GM06990 (cell line): ENCODE measurements at places on chromosomes 11 and 22.

DNA sequence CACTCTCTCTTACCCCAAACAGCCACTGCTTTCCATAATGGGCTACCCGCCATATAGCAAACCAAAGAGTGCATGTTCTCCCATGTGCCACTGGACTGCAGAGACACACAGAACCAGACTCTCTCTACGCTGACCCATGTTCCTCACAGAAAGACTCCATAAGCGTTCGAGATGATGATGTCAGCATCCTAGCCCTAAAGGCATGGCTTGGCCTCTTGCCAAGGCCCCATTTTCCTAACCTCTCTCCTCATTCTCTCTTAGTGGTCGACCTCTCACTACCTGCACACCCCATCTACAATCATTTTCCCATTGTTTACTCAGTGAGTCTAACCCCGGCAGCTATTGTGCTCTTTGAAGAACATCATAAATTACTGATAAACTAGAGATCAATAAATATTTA lies 4.9 kb downstream of the NDUFC2 start:
- DNase-seq, result no peak

DNA sequence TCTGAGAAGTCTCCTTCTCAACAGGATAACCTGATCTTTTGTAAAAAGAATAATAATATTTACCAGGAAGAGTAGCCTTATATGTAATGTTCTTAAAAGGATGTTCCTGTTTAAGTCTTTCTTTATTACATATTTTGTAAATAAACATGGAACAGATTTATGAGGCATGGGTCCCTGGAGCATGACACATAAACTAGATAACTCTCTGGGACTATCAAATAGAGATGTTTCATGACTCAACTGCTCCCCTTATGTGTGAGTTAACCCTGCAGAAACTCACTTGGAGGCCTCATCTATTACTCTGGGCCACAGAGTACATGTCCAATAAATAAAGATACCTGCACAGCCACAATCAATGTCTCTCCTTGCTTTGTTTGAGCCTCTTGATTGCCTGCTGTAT lies 64.6 kb downstream of the GDPD4 start:
- no peak for DNase-seq

DNA sequence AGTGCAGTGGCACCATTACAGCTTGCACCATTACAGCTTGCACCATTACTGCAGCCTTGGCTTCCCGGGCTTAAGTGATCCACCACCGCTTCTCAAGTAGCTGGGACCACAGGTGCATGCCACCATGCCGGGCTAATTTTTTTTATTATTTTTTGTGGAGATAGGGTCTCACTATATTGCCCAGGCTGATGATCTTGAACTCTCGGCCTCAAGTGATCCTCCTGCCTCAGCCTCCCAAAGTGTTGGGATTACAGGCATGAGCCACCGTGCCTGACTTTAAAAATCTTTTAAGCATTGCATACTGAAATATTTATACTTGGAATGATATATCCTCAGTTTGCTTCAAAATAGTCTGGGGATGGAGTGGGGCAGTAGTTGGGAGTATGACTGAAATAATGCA lies 10.4 kb downstream of the PAFAH1B2 start:
- no peak for DNase-seq

- DNase-seq, result no peak
These were observed 9.9 kb upstream of the TMPRSS5 start for GRCh38 chr11:113715882-113716625.

GRCh38 chr22:46406349-46406748 lies 70.8 kb downstream of the TRMU start:
- no peak for DNase-seq

- no peak for DNase-seq
These were observed 18.9 kb upstream of the PPP6R3 start for GRCh38 chr11:68441466-68442230.

DNA sequence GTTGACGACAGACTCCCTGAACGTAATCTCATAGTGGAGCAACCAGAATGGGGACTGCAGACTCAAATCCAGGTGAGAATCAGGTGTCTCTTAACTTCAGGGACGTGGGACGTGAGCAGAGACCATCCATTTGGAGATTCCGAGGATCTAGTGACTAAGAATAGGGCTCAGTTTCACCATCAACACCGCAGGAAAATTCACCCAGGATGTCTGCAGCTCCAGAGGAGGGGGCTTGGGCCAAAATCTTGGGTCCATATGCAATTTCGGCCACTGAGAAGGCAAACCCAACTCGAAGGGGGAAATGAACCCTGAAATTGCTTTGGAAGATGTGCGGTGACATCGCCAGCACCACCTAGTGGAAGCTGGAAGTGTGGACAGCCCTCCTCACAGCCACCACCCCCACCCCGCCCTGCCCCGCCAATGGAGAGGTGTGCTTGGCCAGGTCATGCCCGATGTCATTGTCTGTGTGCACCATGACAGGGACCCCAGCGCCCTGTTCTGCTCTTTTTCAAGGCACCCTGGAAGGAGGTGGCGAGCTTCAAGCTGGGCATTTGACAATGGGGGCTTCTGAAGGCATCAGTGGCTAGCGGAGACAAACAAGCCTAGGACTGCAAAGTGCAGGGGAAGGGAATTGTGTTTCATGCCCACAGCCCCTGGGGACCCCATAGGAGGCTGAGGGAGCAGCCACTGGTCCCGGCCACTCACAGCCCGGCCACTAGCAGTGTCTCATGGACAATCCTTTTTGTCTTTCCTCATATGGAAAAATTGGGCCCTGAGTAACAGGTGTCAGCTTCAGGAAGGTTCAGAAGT lies 24.8 kb downstream of the APOL1 start:
- peak; percentile 73 for DNase-seq

DNA sequence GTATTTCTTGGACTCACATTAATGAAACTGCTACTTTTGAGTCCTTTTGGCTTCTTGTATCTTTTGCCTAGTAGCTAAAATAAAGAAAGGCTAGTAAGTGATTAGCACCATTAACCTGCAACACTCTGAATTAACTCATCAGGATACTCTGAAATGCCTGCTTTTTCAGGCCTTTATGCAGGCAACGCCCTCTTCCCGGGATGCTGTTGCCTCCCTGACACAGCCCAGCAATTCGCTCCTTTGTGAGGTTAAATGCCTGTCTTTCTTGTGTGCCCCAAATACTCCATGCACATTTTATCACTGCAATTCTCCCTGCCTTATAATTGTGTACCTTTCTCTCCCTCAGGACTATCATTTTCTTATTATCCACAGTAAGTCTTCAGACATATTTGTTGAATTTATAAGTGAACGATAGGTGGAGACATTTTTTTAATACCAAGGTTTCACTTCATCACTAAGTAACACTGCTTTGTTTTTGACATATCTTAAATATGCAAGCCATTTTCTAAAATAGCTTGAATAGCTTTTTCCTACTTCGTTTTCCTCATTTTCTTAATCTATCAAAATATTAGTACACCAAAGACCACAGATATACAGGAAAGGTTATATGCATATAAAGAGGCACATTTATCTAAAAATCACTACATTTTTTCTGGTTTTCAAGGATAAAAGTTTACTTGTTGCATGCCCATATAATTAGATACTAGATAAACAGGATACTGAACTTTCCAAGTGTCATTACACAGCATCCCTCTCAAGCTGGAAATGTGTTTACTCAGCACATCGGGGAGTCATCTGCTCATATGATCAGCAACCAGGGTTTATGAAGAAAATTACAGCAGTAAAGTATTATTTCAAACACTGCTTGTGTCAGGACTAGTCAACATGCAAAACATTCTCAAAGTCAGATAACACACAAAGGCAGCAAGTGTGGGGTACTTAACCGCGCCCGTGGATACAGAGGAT lies 48.5 kb upstream of the DDI1 start:
- no peak for DNase-seq

GRCh38 chr11:113270080-113270479 lies 44.3 kb upstream of the TTC12 start:
- DNase-seq, result no peak

DNA sequence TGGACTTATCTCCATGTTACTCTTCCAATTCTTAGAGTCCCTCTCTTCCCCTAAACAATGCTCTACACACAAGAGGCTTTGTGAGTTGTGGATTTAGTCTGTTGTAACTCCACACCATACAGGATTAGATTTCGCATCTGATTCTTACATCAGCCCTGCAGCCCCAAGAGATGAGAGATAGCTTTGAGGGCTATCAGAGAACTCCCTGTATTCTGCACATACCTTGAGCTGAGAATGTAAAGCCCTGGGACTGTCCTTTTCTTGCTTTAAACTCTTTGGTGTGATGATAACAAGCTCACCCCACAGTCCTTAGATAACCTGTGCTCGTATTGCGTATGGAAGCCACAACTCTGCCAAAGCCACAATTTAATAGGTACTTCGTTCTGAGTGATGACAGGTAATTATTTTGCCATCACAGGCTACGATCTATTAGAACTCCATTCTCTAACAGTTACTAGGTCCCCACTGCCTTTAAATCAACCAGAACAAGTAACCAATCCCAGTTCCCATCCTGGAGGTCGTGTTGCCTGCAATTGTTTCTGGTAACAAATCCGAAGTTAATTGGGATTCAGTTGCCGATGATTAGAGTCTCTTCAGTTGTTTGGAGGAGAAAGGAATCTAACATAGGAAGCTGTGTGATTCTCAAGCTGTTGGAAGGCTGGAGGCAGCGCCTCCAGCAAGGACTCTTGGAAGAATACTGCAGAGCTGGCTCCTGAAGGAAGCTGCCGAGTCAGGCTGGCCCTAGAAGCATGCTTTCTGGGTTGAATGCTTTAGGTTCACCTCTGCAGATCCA lies 1.3 kb upstream of the PARVG start:
- DNase-seq, result no peak

- DNase-seq, result no peak
These were observed 7.7 kb upstream of the NCR3LG1 start for GRCh38 chr11:17343907-17344306.

GRCh38 chr11:1868636-1869291 lies 15.9 kb downstream of the LSP1 start:
- DNase-seq, result no peak

- no peak for DNase-seq
These were observed 173.2 kb downstream of the KIF18A start for GRCh38 chr11:27934830-27935145.

GRCh38 chr11:2347308-2347830 lies 29.7 kb upstream of the CD81 start:
- DNase-seq, result no peak

GRCh38 chr11:9039198-9039597 lies 35.4 kb upstream of the NRIP3 start:
- DNase-seq, result peak; percentile 27

- DNase-seq, result peak; percentile 64
These were observed 772 bp downstream of the C22orf15 start for GRCh38 chr22:23763579-23763945.

GRCh38 chr11:122293296-122294023 lies 177.4 kb upstream of the BLID start:
- DNase-seq, result no peak

DNA sequence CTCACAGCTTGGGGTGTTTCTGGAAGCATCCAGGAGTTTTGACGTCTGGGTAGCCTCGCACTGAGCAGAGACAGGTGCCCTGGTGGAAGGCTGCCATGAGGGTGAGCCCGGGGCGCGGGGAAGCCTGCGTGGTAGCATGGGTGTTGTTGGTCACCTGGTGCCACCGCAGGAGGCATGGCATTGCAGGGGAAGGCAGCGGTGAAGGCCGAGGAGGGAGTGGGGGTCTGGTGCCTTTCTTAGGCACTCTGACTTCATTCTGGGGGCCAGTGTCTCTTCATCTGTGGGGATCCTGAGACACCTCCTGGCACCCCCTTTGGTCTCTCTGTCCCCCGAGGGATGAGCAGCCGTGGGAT lies 271.2 kb downstream of the TBC1D22A start:
- DNase-seq, result no peak

DNA sequence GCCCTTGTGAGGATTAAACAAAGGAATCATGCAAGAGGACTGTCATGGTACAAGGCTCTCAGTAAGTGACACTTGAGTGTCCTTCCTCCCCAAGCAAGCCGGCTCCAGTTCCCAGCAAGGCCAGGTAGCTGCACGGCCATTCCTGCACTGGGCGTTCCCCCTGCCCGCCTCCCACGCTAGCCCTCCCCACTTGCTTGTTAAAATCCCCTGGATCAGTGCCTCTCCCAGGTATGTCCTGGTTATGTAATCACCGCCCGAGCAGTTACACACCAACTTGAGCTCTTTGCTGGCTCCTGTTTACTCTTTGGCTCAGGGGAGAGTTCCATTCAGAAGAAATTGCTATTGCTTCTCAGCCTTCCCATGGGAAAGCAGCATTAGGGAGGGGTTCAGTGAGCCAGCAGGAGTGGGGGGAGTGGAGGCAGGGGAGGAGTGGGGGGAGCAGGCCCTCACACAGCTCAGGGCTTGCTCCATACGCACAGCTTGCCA lies 19.4 kb upstream of the MYEOV start:
- DNase-seq, result no peak

DNA sequence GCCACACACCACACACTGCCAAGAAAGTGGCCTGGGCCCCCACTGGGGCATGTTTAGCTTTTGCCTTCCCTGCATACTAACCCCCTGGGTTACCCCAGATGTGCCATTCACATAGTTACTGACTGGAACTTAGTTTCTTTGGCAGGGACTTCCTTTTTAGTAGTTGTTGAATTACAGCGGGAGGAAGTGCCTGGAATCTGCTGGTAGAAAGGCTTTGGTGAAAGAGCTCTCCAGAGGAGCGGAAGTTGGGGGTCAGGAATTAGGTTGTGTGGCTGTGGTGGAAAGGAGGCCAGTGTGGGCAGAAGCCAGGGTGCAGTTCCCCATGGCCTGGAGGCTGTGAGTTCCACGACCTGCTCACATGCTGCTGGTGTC lies 69.0 kb downstream of the MED15 start:
- no peak for DNase-seq

- no peak for DNase-seq
These were observed 5.8 kb upstream of the ATG16L2 start for GRCh38 chr11:72808331-72808798.

GRCh38 chr11:73426219-73426850 lies 50.1 kb downstream of the RELT start:
- no peak for DNase-seq
